ENCODE measurements at places on chromosomes 1 and 21. TPM values are rescaled to one million over a fixed set of nuclear protein-coding genes. Genes with fewer than 3 reads are reported as not detected.

Gene PLA2G2C
- not detected for polyA plus RNA-seq

Gene KIF26B
- 0.56 TPM for polyA plus RNA-seq

Gene NEK2
- 2.3 TPM for polyA plus RNA-seq

Gene ADORA1
- polyA plus RNA-seq = 1.4 TPM

Gene HRNR
- polyA plus RNA-seq = not detected

Gene MEX3A
- polyA plus RNA-seq = not detected

Gene STXBP3
- 30.7 TPM for polyA plus RNA-seq

Gene PADI4
- 1.2 TPM for polyA plus RNA-seq

Gene HTR1D
- not detected for polyA plus RNA-seq

Gene CRYAA
- polyA plus RNA-seq = not detected

Gene RNU1-2
- not detected for polyA plus RNA-seq

Gene MLLT11
- polyA plus RNA-seq = 204 TPM

Gene GBP3
- polyA plus RNA-seq = 1.9 TPM

Gene PKLR
- not detected for polyA plus RNA-seq

Gene OPTC
- not detected for polyA plus RNA-seq

Gene PLA2G2D
- polyA plus RNA-seq = 0.55 TPM

Gene RGS1
- not detected for polyA plus RNA-seq

Gene DPM3
- polyA plus RNA-seq = 130 TPM

Gene LIN28A
- not detected for polyA plus RNA-seq

Gene SGIP1
- 149 TPM for polyA plus RNA-seq

Gene S100A8
- not detected for polyA plus RNA-seq

Gene KLHDC8A
- 6.6 TPM for polyA plus RNA-seq

Gene FAM43B
- not detected for polyA plus RNA-seq

Gene CLEC20A
- polyA plus RNA-seq = 0.79 TPM

Gene OR6K3
- not detected for polyA plus RNA-seq

Gene OR2G6
- polyA plus RNA-seq = not detected

Gene AMY2A
- polyA plus RNA-seq = 6.9 TPM

Gene VPS26C
- polyA plus RNA-seq = 24.4 TPM

Gene ZNF695
- polyA plus RNA-seq = not detected

Gene OR2AK2
- polyA plus RNA-seq = not detected

Gene AIRE
- not detected for polyA plus RNA-seq

Gene OR2T2
- not detected for polyA plus RNA-seq

Gene RAB25
- not detected for polyA plus RNA-seq

Gene PLPPR5
- polyA plus RNA-seq = 48.0 TPM

Gene ITLN2
- not detected for polyA plus RNA-seq

Gene FMO2
- 0.34 TPM for polyA plus RNA-seq

Gene IRF2BP2
- polyA plus RNA-seq = 38.9 TPM

Gene GBP1
- 1.7 TPM for polyA plus RNA-seq

Gene RGSL1
- polyA plus RNA-seq = 0.13 TPM

Gene SEC16B
- 2.0 TPM for polyA plus RNA-seq

Gene CACNA1E
- 2.4 TPM for polyA plus RNA-seq

Gene MYCL
- not detected for polyA plus RNA-seq

Gene HAO2
- not detected for polyA plus RNA-seq

Gene WNT3A
- not detected for polyA plus RNA-seq

Gene RYR2
- 31.6 TPM for polyA plus RNA-seq

Gene TMEM200B
- 25.8 TPM for polyA plus RNA-seq

Gene PAFAH2
- 2.4 TPM for polyA plus RNA-seq

Gene COL8A2
- not detected for polyA plus RNA-seq

Gene CA6
- not detected for polyA plus RNA-seq

Gene B3GALT2
- polyA plus RNA-seq = 17.1 TPM

Gene FCRL1
- not detected for polyA plus RNA-seq

Gene FABP3
- 242 TPM for polyA plus RNA-seq

Gene RPTN
- not detected for polyA plus RNA-seq
